ENCODE measurements at places on chromosomes 1 and 21. TPM values are rescaled to one million over a fixed set of nuclear protein-coding genes. Genes with fewer than 3 reads are reported as not detected.

The UQCRHL gene
- 6.1 TPM for total RNA-seq

The VANGL1 gene
- 5.2 TPM for total RNA-seq

The CR1 gene
- 2.4 TPM for total RNA-seq

The HES5 gene
- total RNA-seq, result 1.6 TPM

The FCRL1 gene
- not detected for total RNA-seq

The S100A1 gene
- 2,267 TPM for total RNA-seq

The SLC26A9 gene
- total RNA-seq, result 33.0 TPM

The KRTAP12-2 gene
- not detected for total RNA-seq
